ENCODE measurements at places on chromosomes 12 and 14. TPM values are rescaled to one million over a fixed set of nuclear protein-coding genes. Genes with fewer than 3 reads are reported as not detected.

DNA sequence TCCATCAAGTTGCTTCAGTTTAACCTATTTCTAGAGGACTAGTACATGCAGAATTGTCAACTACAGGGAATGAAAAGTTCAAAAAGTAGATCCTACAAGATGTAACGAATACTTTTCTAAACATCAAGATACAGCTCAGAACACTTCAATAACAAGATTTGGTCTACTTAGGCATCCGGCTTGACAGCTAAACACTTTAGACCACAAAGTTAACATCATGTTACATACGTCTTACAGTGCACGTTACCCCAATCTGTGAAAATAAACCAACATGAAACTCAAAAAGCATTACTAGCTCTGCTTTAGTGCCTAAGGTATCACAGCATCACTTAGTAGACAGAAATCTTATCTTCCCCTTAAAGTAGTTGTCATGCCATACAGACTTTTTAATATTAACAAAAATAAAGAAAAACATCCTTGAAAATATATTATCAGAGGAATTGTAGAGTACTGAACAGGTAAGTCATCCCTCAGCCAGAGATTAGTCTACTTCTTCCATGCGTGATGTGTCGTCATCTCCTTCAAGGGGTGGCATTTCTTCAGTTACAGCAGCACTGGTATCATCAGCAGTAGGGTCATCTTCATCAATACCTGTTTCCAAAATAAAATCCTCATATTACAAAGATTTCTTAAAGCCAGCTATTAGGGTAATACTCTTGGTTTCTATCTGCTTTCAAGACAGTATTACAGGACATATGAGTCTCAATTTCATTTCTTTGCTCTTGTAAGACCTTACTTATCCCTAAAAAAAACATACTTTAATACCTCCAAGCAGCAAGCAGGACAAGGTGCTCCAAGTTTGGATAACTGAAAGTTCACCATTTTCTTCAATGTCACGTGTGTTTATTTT is 5.4 kb downstream of the HSP90AA1 start:
- no peak overlapping the region for H3K27ac ChIP-seq
- H3K27me3 ChIP-seq = no peaks in the 10 kb centered on the region
- peaks cover 30% of the 10 kb centered on the region for H3K4me1 ChIP-seq
- H3K36me3 ChIP-seq = peaks cover 36% of the 10 kb centered on the region
- no peak overlapping the region for H3K4me3 ChIP-seq

GRCh38 chr12:40335991-40336390 is 111.2 kb downstream of the LRRK2 start:
- H3K4me3 ChIP-seq = no peak overlapping the region
- no peak overlapping the region for H3K27ac ChIP-seq
- no peak for DNase-seq
- peaks cover 18% of the 10 kb centered on the region for H3K4me1 ChIP-seq

DNA sequence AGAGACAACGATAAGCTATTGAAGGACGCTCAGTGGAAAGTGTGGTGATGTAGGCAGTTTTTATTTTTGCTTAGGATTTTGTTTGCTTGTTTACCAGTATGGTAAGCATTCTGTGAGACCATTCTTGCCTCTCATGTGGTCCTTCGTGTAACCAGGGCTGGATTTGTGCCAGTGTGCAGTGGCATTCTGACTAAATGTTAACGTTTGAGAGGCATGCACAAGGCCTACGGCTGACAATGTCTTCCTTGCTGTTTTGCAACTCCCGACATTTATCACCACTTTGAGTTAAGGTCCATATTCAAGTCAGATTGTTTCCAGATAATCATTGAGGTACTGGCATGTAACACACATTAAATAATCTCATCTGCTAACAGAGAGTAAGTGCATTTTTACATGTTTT is 102.3 kb upstream of the BCAT1 start:
- H3K4me1 ChIP-seq = no peaks in the 10 kb centered on the region
- H3K27me3 ChIP-seq = no peaks in the 10 kb centered on the region
- H3K27ac ChIP-seq = no peak overlapping the region
- no peaks in the 10 kb centered on the region for H3K36me3 ChIP-seq
- no peak overlapping the region for H3K4me3 ChIP-seq
- no peak for DNase-seq

- peaks cover 10% of the 10 kb centered on the region for H3K27me3 ChIP-seq
- no peak for DNase-seq
- H3K36me3 ChIP-seq = peaks cover 11% of the 10 kb centered on the region
- no peaks in the 10 kb centered on the region for H3K4me1 ChIP-seq
Measured at GRCh38 chr12:122205053-122205925, 1.8 kb downstream of the B3GNT4 start.

The HAL gene
- 0.20 TPM for total RNA-seq

- no peak overlapping the region for H3K4me3 ChIP-seq
- peak; percentile 20 for DNase-seq
- no peaks in the 10 kb centered on the region for H3K36me3 ChIP-seq
- no peaks in the 10 kb centered on the region for H3K27me3 ChIP-seq
Measured at GRCh38 chr12:19967431-19967830, 400.9 kb upstream of the PDE3A start.

DNA sequence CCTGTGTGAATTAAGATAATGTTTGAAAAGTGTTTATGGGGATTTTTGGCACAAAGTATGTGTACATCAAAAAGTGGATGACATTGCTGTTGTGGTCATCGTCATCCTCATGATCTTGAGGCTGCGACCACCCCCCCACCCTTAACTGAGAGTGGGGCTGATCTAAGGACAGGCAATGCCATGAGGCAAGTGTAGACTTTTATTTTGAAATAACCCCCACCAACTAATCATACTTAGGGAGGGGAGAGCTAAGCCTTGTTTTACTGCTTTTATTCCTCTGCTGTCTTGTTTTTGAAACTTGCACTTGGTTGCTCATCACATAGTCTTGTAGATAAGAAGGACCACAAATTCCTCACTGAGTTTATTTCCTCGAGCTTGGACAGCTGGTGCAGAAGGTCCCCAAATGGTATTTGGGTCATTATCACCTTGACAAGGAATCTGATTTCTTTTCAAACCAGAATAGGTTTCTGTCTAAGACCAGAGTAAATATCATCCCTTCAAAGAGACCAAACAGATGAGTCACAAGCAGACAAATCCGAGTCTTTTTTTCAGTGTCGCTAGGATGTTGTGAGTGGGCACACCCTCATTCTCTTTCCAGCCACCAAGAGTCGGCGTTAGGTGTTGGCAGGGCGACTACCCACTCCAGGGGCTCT is 23.9 kb upstream of the SMOC1 start:
- no peaks in the 10 kb centered on the region for H3K27me3 ChIP-seq
- no peaks in the 10 kb centered on the region for H3K4me1 ChIP-seq
- H3K36me3 ChIP-seq = no peaks in the 10 kb centered on the region
- no peak overlapping the region for H3K4me3 ChIP-seq
- H3K27ac ChIP-seq = no peak overlapping the region

DNA sequence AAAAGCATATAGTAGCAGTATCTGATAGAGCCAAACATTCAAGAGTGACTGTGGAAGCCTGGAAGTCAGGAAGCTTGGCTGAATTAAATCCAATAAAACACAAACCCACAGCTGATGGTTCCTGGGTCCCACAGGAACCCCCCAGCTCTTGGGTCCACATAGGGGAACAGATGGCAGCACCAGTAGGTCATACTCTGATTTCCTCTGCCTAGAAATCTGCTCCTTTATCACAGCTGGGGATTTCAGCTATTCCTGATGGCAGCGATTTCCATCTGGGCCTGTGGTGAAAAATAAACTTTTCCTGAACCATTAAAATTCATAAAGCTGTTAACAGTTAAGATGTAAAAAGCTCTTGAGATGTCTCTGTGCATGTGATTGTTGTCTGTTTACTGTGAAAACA is 202.0 kb upstream of the FRMD6 start:
- peaks cover 11% of the 10 kb centered on the region for H3K4me1 ChIP-seq
- no peak for DNase-seq
- H3K27ac ChIP-seq = no peak overlapping the region
- H3K36me3 ChIP-seq = no peaks in the 10 kb centered on the region

The TCL1B gene
- total RNA-seq = not detected

The CACNA1C gene
- total RNA-seq = 5.2 TPM

GRCh38 chr12:32462908-32463307 is 63.5 kb downstream of the FGD4 start:
- no peaks in the 10 kb centered on the region for H3K27me3 ChIP-seq
- no peaks in the 10 kb centered on the region for H3K36me3 ChIP-seq
- no peak overlapping the region for H3K27ac ChIP-seq
- peaks cover 2% of the 10 kb centered on the region for H3K4me1 ChIP-seq
- no peak overlapping the region for H3K4me3 ChIP-seq

The BEST3 gene
- not detected for total RNA-seq

The SERPINA9 gene
- total RNA-seq = not detected

GRCh38 chr12:77724367-77724957 is 106.2 kb upstream of the NAV3 start:
- DNase-seq = no peak
- no peak overlapping the region for H3K4me3 ChIP-seq
- no peaks in the 10 kb centered on the region for H3K36me3 ChIP-seq
- H3K27ac ChIP-seq = no peak overlapping the region
- no peaks in the 10 kb centered on the region for H3K4me1 ChIP-seq

The C12orf60 gene
- total RNA-seq = 0.20 TPM

The EID3 gene
- total RNA-seq = 13.2 TPM

The MYF5 gene
- not detected for total RNA-seq

DNA sequence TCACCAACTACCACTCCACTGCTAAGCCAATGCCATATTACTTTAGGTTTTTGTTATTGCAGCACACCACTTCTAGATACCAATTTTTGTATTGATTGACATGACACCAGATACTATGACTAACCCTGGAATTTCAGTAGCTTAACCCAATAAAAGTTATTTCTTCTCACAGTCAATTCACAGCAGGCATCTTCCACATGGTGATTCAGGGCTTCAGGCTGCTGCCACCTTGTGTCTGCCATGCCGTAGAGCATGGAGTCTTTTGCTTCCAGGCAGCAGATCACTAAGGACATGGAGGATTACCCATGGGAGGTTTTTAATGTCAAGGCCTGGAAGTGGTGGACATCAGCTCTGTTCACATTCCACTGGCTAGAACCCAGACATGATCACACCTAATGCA is 56.4 kb upstream of the LTA4H start:
- no peak for DNase-seq
- no peaks in the 10 kb centered on the region for H3K27me3 ChIP-seq
- no peak overlapping the region for H3K27ac ChIP-seq
- no peak overlapping the region for H3K4me3 ChIP-seq

The CSRP2 gene
- total RNA-seq = 21.9 TPM

The MYH6 gene
- 0.30 TPM for total RNA-seq

- H3K27ac ChIP-seq = no peak overlapping the region
- H3K36me3 ChIP-seq = peaks cover 92% of the 10 kb centered on the region
- no peaks in the 10 kb centered on the region for H3K4me1 ChIP-seq
- no peak overlapping the region for H3K4me3 ChIP-seq
Measured at GRCh38 chr12:111893287-111893686, 51.3 kb downstream of the MAPKAPK5 start.

DNA sequence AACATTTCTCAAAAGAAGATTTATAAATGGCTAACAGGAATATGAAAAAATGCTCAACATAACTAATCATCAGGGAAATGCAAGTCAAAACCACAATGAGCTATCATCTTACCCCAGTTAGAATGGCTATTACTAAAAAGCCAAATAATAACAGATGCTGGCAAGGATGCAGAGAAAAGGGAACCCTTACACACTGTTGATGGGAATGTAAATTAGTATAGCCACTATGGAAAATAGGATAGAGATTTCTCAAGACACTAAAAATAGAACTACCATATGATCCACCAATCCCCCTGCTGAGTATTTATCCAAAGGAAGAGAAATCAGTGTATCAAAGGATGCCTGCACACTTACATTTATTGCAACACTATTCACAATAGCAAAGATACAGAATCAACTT is 58.3 kb downstream of the GUCY2C start:
- no peak overlapping the region for H3K27ac ChIP-seq
- no peak for DNase-seq
- H3K4me1 ChIP-seq = no peaks in the 10 kb centered on the region
- H3K36me3 ChIP-seq = no peaks in the 10 kb centered on the region
- no peaks in the 10 kb centered on the region for H3K27me3 ChIP-seq

The CLEC2A gene
- not detected for total RNA-seq

The MMP19 gene
- 3.5 TPM for total RNA-seq

DNA sequence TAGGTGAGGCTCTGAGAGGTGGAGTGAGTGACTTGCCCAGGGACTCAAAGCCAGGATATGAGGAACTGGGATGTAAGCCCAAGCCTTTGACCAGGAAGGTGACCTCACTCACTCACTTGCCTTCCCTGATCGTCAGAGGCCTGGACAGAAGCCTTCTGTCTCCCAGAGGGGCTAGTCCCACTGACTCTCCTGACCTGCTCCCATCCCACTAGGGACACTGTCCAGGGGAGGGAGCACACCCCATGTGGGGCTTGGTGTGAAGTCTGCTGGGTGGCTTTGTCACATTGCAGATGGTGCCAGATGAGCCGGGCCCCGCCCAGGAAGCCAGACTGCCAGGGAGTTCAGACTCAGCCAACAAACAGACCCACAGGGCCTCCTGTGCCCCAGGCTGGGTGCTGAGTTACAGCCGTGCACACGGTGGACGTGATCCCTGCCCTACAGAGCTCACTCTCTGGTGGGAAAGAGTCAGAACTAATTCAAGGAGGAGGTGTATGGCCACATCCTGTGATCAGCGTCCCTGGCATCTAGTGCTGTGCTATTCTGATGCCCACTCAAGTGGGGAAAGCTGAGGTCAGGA is 28.3 kb downstream of the MMAB start:
- no peak overlapping the region for H3K27ac ChIP-seq
- no peaks in the 10 kb centered on the region for H3K4me1 ChIP-seq
- DNase-seq = no peak
- H3K27me3 ChIP-seq = no peaks in the 10 kb centered on the region

DNA sequence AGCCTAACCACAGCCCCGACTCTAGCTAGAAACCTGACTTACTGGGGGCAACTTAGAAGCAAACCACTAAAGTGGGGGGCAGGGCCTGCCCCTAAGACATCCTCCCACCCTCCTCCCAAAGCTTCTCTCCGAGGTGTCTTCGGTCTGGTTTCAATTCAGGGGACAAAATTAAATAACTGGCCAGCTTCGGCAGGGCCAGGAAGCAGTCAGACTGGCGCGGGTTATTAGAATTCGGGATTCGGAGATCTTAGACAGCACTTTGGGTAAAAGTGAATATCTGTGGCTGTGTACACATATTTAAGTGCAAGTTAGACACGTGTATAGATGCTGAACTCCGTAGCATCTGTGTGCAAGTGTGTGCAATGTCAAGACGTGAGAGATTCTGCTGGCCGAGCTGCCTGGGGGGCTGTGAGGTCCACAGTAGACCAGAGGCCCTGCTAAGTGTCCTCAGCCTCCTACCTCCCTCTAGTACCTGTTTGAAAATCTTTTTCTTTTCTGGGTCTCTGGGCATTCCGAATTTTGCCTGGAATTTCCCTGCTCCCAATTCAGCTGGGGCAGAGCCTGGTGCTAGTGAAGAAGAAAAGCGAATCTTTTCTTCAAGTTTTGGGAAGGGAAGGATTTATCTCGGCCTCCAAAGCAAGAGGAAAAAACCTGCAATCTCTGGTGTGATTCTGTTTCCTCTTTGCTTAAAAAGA is 4.0 kb upstream of the HOXC10 start:
- no peak overlapping the region for H3K27ac ChIP-seq
- no peak for DNase-seq
- no peaks in the 10 kb centered on the region for H3K36me3 ChIP-seq

The PPP2R5E gene
- total RNA-seq = 24.7 TPM

The FAM90A1 gene
- not detected for total RNA-seq

- H3K27me3 ChIP-seq = no peaks in the 10 kb centered on the region
- no peak for DNase-seq
- no peak overlapping the region for H3K4me3 ChIP-seq
- peak overlapping the region; percentile 52 for H3K27ac ChIP-seq
- no peaks in the 10 kb centered on the region for H3K36me3 ChIP-seq
- H3K4me1 ChIP-seq = no peaks in the 10 kb centered on the region
Measured at GRCh38 chr14:31228533-31228932, 20.9 kb upstream of the HECTD1 start.

All from tibial nerve (tissue), 4 donors.